GM23338 (cell line): ENCODE measurements at places on chromosomes 3 and 15. TPM values are rescaled to one million over a fixed set of nuclear protein-coding genes. Genes with fewer than 3 reads are reported as not detected.

GRCh38 chr3:153639631-153640030 is 477.6 kb downstream of the RAP2B start:
- H3K36me3 ChIP-seq = no peaks in the 10 kb centered on the region
- H3K4me1 ChIP-seq = peaks cover 41% of the 10 kb centered on the region
- H3K4me3 ChIP-seq = no peak overlapping the region
- H3K27ac ChIP-seq = no peak overlapping the region
- no peaks in the 10 kb centered on the region for H3K27me3 ChIP-seq

CTXND1 gene
- not detected in 2 replicates for total RNA-seq

DNA sequence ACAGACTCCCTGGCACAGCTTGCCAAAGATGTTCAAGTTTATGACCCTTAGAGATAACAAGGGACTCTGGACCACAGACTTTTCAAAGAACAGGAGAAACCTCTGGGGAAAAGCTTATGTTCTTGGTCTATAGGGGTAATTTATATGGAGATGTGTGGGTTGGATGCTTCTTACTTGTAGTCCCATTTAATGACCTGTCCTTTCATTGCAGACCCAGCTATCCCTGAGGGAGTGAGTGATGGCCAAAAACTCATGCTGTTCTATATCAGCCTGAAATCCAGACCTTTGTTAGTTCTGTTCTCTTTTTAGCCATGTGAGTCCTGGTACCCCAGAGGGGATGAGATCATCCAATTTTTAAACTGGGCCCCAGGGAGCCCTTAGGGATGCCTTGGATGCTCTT is 43.7 kb upstream of the MRPL3 start:
- H3K27me3 ChIP-seq = no peaks in the 10 kb centered on the region
- H3K36me3 ChIP-seq = no peaks in the 10 kb centered on the region; the same call in 1 of the 2 replicates
- no peak overlapping the region for H3K4me3 ChIP-seq
- no peaks in the 10 kb centered on the region for H3K4me1 ChIP-seq

DNA sequence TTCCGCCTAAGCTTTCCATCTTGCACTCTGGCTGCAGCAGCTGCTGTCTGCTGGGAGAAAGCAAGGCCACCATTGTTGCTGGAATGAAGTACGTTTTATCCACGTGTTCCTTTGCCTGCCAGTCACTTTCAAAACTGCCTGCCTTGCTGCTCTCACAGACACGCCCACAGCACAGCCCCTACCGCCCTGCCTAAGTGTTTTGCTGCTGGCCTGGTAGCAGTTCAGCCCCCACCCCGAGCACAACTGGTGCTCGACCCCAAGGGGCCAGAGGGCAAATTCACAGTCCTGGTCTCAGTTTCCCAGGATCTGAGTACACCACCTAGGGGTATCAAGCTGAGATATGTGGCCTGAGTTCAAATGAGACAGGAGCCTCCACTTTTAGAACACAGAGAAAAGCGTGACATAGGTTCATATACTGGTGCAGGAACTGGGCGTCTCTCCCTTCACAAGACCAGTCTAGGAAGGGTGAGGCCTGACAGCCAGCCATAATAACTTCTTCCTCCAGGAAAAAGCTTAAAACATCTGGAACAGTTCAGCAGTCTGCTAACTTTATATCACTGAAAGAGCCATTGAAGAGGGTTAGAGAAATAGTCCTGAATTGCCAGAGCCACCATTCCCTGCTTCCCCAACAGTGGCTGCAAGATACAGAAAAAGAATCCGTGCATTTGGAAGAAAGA is 1012.3 kb downstream of the ZPLD1 start:
- no peak overlapping the region for H3K27ac ChIP-seq
- H3K4me1 ChIP-seq = no peaks in the 10 kb centered on the region
- H3K4me3 ChIP-seq = no peak overlapping the region
- no peaks in the 10 kb centered on the region for H3K27me3 ChIP-seq

CPN2 gene
- total RNA-seq = 0.14 TPM in 1 of 2 replicates, not detected in the other

DPH3 gene
- total RNA-seq = 14.0 and 15.3 TPM in 2 replicates

DNA sequence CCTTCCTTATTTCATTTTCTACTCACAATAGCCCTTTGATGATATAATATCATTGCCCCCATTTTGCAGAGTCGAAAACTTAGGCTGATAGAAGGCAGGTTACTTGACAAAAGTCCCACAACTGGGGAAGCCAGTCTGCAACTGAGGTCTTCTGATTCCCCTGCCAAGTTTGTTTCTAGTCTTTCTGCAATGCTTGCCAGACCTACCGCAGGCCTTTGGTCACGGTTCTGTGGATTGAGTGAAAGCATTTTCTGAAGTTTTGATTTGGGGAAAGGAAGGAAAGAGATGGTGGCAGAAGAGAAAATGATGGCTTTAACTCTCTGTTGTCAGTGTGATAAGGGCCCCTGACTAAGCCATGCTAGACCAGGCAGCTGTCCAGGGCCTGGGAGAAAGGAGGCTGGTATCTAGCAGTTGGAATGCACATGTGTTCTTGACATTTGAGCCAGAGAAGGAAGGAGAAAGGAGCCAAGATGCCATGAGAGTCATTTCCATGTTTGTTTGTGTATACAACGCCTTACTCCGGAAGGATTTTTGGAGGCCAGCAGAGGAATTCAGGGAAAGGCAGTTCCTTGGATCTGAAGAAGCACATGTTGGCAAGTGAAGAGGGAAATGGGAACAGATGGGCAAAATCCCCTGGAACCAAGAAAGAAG is 29.9 kb downstream of the FAH start:
- no peaks in the 10 kb centered on the region; the same call in 1 of the 2 replicates for H3K36me3 ChIP-seq
- no peaks in the 10 kb centered on the region for H3K27me3 ChIP-seq
- no peak overlapping the region for H3K27ac ChIP-seq
- H3K4me1 ChIP-seq = no peaks in the 10 kb centered on the region
- no peak overlapping the region for H3K4me3 ChIP-seq

- H3K27ac ChIP-seq = no peak overlapping the region
- DNase-seq = no peak
- no peaks in the 10 kb centered on the region for H3K36me3 ChIP-seq
Observed at GRCh38 chr15:45606841-45607240, 19.7 kb downstream of the BLOC1S6 start.

GRCh38 chr3:94927175-94927574 is 864.3 kb downstream of the NSUN3 start:
- no peak overlapping the region for H3K4me3 ChIP-seq
- H3K4me1 ChIP-seq = 0 out of 2 replicates have a peak, but pooled peaks cover 6% of the 10 kb centered on the region
- DNase-seq = no peak
- no peak overlapping the region for H3K27ac ChIP-seq
- no peaks in the 10 kb centered on the region for H3K27me3 ChIP-seq
